ENCODE measurements at places on chromosomes 6 and 20.

DNA sequence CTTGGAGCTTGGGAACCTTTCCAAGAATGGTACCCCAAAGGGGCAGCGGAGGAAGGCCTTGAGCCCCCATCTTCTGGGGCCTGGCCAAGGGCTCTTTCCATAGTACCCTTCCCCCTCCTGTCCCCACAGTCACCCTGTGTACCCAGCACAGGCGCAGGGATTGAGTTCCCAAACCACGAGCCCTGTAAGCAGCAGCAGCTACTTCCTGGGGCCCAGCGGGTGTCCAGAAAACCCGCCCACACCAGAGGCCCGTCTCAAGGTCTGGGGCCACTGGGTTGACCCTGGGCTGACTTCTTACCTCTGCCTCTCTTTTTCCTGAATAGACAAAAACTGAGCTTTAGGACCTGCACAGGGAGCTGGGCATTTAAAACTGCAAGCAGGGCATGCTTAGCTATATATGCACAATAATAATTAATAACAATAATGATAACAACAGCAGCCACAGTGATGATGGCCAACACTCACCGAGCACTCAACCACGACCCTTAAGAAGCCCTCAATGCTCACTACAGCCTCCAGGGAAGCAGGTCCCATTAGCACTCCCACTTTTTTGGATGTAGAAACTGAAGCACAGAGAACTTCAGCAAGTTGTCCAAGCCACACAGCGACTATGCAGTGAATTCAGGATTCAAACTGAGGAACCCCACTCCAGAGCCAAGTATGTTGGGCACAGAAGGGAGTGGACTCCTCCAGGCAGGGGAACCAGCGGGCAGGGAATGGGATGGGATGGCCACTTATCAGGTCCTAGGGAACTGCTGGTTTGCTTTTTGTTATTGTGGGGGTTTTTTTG, 14.5 kb downstream of the NOL4L start:
- no peak for DNase-seq

DNA sequence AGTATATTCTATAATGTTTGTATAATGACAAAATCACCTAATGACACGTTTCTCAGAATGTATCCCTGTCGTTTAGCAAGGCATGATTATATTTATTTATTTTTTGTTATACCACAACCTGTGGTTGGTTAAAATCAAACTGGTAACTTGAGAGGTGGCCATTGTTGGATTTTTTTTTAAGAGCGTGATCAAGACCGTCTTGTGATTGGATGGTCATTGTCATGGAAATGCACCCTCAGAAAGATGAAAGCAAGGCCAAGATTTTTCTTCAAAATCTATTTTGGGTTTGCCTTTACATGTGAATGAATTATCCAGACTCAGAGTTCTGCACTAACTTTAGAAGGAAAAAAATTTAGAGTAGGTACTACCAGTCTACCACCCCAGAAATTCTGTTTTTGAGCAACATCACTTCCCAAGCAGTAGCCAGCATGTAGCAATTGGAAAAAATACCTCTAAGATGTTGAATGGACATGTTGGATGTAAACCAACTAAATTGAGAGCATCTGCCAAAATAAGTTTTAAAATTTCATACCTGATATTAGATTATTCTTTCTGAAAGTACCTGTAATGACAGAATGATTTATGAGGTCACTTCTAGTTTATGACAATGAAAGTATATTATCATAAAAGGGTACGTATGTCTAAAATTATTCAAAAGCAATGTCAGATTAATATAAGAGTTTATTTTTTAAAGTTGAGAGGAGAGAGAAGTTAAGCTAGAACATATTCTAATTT, 50.8 kb downstream of the NCOA7 start:
- DNase-seq: no peak

- no peak for DNase-seq
Measured at GRCh38 chr6:89597988-89598387, 40.6 kb downstream of the LYRM2 start.

DNA sequence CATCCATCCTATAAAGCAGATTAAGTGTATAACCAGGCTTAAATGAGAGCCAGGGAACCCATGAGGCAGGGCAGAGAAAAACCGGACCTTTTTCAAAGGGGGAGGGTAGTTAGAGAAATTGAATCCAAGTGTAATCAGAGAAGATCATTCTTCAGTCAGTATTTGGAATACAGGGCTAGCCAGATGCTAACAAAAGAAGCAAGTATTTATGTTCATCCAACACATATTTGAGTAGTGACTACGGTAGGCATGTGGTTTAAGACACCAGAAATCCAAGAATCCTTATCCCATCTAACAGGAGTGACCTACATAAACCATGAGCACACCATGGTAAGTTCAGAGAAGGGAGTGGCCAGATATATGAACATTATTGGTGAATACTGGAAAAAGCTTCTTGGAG, 46.8 kb upstream of the FAM83C start:
- no peak for DNase-seq
